ENCODE measurements at places on chromosomes 6 and 20.

GRCh38 chr20:48773837-48774418 lies 53.9 kb downstream of the PREX1 start:
- DNase-seq: no peak

DNA sequence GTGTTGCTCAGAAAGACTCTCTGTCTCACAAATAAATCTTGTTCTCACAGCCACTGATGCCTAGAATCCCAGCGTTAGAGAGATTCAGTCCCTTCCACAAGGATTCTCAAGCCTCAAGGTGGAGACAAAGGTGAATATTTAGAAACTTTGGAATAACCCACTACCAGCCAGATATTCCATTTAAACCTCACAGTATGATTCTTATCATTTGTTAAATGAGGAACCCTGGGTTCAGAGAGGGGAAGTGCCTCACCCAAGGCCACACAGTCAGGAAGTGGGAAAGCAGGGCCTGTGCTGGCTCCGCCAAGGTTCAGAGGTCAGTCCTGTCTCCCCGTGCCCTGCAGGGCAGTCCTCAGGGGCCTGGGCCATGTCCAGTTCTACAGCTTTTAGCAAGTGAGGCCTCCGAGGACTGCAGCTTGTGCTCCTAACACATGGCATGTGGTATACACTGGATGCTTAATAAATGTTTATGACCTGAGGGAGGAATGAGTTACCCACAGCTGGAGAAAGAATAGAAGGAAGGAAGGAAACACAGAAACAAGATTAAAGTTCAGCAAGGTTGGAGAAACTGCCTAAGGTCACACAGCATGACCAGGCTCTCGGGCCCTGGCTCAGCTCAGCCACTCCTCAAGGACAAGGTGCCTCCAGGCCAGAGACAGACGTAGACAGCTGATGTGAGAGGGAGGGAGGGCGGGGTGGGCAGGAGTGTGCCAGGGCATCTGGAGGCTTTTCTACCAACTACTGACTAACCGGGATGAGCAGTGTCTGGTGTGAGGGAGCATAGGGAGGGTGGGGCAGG lies 3.9 kb upstream of the TGM2 start:
- DNase-seq: peak; percentile 33

- DNase-seq: no peak
Observed at GRCh38 chr6:125732398-125732797, 17.0 kb upstream of the HEY2 start.

GRCh38 chr20:61939691-61940360 lies 125.9 kb downstream of the TAF4 start:
- no peak for DNase-seq

DNA sequence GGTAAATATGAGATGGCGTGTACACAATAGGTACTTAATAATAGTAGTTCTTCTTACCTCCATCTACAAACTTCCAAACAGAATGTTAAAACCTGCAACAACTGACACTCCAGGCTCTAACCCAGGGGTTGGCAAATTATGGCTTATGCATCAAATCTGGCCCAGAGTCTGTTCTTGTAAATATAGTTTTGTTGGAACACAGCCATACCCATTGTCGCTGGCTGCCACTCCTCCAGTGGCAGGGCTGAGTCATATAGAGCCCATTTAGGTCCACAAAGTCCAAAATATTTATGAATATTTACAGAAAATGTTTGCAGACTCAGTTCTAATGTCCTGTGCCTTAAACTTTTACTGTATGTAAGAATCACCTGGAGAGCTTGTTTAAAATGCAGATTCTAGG lies 69.9 kb upstream of the BTBD3 start:
- peak; percentile 33 for DNase-seq
